ENCODE measurements at places on chromosomes 4 and X.

- DNase-seq = no peak
Observed at GRCh38 chr4:31275906-31276305, 555.7 kb downstream of the PCDH7 start.

GRCh38 chr4:151100531-151100930, 1.1 kb downstream of the RPS3A start:
- DNase-seq = no peak

- no peak for DNase-seq
Observed at GRCh38 chr4:153026591-153027346, 90.6 kb downstream of the FHDC1 start.

DNA sequence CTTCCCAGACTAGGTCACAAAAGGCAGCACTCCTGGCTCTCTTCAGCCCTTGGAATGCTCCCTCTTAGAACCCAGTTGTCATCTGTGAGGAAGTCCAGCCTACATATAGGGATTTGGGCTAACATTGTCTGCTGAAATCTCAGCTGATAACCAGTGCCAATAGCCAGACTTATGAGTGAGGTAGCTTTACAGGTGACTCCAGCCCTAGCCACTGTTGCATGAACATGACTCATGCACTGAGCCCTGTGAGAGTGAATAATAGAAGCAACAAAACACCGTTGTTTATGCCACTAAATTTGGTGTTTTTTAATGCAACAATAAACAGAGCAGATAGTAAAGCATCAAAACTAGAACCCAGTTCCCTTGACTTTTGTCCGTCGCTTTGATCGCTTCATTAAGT, 433.2 kb downstream of the STIM2 start:
- DNase-seq = no peak

GRCh38 chr4:76206222-76206942, 7.2 kb downstream of the SCARB2 start:
- DNase-seq = no peak

DNA sequence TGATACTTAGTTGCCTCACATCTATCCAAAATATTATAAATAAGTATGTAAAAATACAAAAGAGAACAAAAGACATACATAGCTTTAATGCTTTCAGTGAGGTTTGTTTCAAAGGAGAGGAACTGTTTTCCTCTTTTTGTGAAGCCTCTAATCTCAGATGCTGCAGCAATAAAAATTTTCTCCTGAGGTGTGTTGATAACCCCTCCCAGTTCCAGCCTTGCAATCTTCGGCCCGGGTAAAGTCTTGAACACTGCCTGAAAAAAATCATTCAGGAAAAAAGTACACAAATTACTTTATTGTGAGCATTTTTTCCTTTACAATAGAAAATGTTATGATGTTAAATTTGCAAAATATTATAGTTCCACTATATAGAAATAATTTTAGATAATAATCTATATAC, 8.8 kb downstream of the BBS7 start:
- DNase-seq = no peak

- DNase-seq = no peak
Observed at GRCh38 chr4:82696117-82696860, 102.3 kb downstream of the SCD5 start.

DNA sequence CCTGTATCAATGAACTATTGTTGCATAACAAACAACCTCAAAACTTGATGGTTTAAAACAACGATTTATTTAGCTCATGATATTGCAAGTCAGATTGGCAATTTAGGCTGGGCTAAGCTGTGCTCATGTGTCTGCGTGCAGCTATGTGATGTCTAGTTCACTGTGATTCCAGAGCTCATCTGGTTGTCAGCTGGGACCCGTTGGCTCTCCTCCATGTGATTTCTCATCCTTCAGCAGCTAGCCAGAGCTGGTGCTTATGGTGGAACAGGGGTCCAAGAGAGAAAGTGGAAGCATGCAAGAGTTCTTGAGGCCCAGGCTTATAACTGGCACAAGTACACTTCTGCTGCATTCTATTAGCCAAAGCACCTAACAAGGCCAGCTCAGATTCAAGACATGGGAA, 28.8 kb upstream of the TRPC3 start:
- no peak for DNase-seq

- DNase-seq = no peak
Observed at GRCh38 chr4:2102045-2102883, 43.1 kb downstream of the NAT8L start.

DNA sequence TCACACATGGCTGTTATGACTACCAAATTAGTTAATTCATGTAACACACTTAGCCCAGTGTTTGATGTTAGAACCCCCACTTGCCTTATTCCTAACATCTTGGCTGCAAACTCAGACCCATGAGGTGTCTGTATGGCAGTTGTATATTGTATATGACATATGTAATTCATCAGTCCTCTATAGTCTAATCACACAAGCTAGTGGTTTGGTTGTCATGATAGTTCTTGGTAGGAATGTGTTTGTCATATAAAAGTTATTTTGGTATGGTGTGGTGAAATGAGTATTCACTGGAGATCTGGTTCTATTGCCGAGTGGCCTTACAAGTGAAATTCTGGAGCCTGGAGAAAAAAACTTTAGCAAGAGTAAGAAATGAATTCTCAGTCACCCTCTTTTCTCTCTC, 149.2 kb downstream of the AWAT2 start:
- no peak for DNase-seq

DNA sequence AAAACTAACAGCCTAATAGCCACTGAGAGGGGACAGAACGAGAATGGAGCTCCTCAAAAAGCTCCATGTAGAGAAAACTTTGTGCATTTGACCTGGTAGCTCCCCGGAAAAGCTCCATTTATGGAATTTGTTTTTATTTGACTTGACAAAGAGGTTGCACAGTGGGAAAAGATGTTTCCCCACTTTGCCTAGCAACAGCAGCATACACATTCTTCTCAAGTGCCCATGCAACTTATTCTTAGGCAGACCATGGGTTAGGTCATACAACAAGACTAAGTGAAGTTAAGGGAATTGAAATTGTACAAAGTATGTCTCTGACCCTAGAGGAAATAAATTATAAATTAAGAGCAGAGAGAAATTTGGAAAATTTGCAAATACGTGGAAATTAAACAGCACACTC, 949.6 kb upstream of the PRKX start:
- no peak for DNase-seq

DNA sequence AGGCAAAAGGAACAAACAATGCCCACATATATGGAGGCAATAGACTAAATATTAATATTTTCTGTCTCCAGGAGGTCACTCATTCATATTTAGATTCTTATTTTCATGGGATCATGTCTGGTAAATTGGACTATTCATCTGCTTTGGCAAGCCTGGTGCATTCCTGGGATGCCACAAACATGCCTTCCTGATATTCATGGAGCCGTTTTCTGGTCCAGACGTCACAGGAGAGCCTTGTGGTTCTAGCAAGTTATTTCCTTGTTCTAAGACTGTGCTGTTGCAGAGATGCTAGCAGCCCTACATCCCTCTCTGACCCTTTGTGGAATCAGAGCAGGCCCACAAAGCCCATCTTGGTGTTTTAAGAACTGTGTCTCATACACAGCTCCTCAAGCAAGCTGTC, 16.1 kb upstream of the EXOSC9 start:
- no peak for DNase-seq

DNA sequence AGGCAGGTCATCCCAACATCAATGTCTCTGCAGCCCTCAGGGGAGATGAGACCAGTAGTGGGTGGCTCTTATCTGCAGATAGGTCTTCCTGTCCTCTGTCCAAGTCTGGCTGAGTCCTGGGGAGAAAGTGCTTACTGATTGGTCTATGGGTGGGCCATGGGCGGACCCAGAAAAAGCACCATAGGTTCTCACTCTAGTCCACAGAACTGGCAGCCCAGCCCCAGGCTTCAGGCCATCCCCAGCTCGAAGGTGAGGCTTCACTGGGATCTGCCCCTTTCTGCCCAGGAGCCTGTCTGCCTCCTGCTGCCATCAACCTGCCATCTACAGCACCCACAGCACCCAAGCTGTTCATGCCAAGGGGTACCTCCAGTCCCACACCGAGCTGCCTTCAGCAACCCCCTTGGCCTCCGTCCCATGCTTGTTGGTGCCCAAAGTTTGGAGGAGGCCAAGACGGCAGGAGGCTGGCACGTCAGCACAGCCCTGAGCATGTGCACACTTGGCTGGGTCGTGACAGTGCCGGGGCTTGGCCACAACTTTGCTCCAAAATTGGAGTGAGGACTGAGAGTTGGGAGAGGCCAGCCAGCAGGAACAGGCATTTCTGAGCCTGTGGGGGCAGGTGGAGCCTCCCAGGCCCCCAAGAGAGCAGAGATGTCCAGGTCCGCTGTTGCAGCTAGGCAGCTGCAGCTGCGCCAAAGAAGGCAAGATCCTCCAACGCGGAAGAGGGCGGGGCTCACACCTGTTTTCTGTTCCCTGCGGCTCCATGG, 99.6 kb downstream of the IQCM start:
- no peak for DNase-seq

GRCh38 chr4:2352171-2352570, 66.3 kb downstream of the ZFYVE28 start:
- no peak for DNase-seq

GRCh38 chr4:1047106-1047975, 35.9 kb downstream of the FGFRL1 start:
- DNase-seq = no peak

DNA sequence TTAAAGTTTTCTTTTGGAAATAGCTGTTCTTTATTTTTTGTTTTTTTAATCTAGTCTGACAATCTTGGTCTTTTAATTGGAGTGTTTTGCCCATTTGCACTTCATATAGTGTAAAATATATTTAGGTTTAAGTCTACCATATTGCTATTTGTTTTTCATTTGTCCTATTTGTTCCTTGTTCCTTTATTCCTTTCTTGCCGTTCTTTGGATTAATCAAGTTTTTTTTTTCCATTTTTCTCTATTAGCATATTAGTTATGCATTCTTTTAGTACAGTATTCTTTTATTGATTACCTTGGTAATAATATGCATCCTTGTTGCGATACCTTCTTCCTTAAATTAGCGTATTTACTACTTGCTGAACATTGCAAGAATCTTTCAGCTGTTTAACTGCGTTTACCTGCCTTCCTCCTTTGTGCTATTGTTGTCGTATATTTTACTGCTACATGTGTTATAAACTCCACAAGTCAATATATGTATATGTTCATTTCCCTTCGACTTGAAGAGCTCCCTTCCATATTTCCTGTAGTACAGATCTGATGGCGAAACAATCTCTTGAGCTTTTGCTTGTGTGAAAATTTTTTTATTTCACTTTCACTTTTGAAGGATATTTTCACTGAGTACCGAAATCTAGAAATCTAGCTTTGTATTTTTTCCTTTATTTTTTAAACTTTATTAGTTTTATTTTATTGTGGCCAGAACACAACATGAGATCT, 23.9 kb upstream of the RNF212 start:
- no peak for DNase-seq

GRCh38 chr4:107219681-107220080, 183.6 kb upstream of the DKK2 start:
- no peak for DNase-seq

GRCh38 chrX:103783971-103784370, 7.3 kb downstream of the PLP1 start:
- no peak for DNase-seq

DNA sequence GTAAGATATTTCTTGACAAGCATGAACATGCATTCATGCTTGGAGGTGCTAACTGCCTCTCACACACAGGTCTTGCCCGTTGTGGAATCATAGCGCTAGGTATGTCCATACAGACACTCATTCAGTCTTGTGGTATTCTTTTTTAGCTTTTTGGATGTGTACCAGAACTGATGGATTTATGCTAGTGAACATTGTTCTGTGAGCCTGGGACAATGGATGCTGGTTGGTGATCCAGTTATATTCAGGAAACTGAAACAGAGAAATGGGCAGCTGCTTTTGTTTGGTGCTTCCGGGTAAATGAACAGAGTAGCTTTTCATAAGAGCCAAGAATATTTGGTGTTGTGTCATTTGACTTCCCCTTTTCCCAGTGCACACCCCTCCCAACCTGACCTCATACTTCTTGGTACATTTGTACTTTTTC, 78.9 kb upstream of the SLC4A4 start:
- DNase-seq = no peak

- DNase-seq = no peak
Observed at GRCh38 chr4:132108784-132109183, 1040.3 kb upstream of the PCDH10 start.

GRCh38 chrX:9534686-9535085, 69.8 kb downstream of the TBL1X start:
- DNase-seq = no peak

GRCh38 chrX:39907964-39908661, 189.6 kb downstream of the BCOR start:
- no peak for DNase-seq

GRCh38 chr4:174437749-174438148, 84.5 kb downstream of the HPGD start:
- no peak for DNase-seq

DNA sequence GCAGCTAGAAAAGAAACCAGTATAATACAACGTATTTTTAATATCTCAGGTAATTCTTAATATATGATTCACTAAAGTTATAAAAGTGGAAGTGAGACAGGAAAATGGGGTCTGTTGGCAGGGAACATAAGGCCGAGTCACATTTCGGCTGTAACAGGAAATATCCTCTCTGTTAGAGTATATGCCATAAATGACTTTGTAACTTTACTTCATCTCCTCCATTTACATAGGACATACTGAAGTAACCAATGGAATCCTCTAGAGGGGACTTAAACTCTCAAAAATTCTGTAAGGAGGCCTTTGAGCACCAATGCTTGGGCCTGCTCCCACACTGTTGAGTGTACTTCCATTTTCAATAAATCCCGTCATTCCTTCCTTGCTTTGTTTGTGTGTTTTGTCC, 71.3 kb downstream of the ANKRD17 start:
- no peak for DNase-seq

- DNase-seq = no peak
Observed at GRCh38 chr4:128590034-128590740, 219.3 kb upstream of the JADE1 start.

- DNase-seq = no peak
Observed at GRCh38 chr4:1327526-1328266, 19.3 kb upstream of the UVSSA start.

DNA sequence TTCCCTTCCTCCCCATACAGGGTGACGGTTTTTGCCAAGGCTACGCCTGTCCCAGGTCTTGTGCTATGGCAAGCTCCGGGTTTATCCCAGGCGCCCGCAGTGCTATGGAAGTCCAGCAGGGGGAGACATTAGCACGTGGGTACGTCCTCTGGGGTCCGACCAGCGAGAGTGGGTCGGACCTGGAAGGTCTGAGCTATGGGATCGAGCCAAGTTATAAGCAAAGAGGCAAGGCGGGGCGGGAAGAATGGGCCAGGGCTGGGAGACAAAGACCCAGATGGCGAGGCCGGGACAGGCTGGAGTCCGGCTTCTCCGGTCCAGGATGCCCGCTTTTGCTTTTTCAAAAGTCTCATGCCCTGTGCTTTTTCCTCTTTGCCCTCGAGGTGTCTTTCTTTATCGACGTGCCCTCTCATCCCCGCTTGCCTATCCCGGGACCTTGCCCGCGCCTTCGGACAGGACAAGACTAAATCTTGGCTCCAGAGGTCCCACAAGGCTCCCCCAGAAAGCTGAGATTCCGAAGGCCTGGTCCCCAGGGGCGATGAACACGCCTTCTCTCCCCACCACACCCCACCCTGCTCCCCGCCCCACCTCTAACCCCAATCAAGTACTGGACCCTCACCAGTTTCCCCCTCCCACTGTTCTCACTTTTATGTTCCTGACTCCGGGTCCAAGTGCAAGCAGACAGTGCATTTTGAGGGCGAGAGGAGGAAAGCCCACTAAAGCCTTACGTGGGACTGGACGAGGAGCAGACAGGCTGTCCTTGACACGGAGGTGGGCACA, 785 bp upstream of the EFNB1 start:
- peak; percentile 67 for DNase-seq
